ENCODE measurements at places on chromosomes 12 and 14. TPM values are rescaled to one million over a fixed set of nuclear protein-coding genes. Genes with fewer than 3 reads are reported as not detected.

The POLE2 gene
- 4.6 TPM for total RNA-seq

The GLIPR1 gene
- total RNA-seq = 18.4 TPM

The ITGA7 gene
- 99.7 TPM for total RNA-seq

The TEX52 gene
- not detected for total RNA-seq

The LRTM2 gene
- total RNA-seq = not detected

The PLD4 gene
- total RNA-seq = 2.6 TPM

The ESRRB gene
- total RNA-seq = 0.16 TPM

The DACT1 gene
- 13.5 TPM for total RNA-seq

The INSM2 gene
- total RNA-seq = not detected

All from ureter (tissue), 1 donor.